Thyroid gland (tissue), 4 donors: ENCODE measurements at places on chromosomes 3 and 15. TPM values are rescaled to one million over a fixed set of nuclear protein-coding genes. Genes with fewer than 3 reads are reported as not detected.

MTMR10 gene
- 46.0 TPM for total RNA-seq

SAMMSON gene
- total RNA-seq, result 0.27 TPM

RCN2 gene
- total RNA-seq, result 64.8 TPM

- H3K36me3 ChIP-seq, result no peaks in the 10 kb centered on the region
- H3K27me3 ChIP-seq, result no peaks in the 10 kb centered on the region
- H3K4me3 ChIP-seq, result no peak overlapping the region
- no peak overlapping the region for H3K27ac ChIP-seq
- DNase-seq, result no peak
- peaks cover 46% of the 10 kb centered on the region for H3K4me1 ChIP-seq
Observed at GRCh38 chr3:55858727-55859126, 371.6 kb upstream of the WNT5A start.

ARGFX gene
- not detected for total RNA-seq

COLQ gene
- 0.81 TPM for total RNA-seq

KLHL6 gene
- total RNA-seq, result 0.67 TPM

DNA sequence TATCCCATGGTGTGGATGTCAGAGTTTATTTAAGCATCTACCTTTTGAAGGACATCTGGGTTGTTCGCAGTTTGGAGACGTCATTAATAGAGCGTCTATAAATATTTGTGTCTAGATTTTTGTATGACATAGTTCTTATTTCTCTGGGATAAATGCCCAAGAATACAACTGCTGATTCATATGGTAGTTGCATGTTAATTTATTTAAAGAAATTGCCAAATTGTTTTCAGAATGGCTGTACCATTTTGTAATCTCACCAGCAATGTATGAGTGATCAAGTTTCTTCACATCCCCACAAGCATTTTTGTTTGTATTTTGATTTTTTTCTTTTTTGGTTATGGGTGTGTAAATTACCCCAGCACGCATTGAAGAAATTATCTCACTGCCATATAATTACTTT, 656.9 kb downstream of the NTRK3 start:
- no peak overlapping the region for H3K27ac ChIP-seq
- H3K4me1 ChIP-seq, result no peaks in the 10 kb centered on the region
- no peak overlapping the region for H3K4me3 ChIP-seq
- DNase-seq, result no peak
- H3K27me3 ChIP-seq, result no peaks in the 10 kb centered on the region

DNA sequence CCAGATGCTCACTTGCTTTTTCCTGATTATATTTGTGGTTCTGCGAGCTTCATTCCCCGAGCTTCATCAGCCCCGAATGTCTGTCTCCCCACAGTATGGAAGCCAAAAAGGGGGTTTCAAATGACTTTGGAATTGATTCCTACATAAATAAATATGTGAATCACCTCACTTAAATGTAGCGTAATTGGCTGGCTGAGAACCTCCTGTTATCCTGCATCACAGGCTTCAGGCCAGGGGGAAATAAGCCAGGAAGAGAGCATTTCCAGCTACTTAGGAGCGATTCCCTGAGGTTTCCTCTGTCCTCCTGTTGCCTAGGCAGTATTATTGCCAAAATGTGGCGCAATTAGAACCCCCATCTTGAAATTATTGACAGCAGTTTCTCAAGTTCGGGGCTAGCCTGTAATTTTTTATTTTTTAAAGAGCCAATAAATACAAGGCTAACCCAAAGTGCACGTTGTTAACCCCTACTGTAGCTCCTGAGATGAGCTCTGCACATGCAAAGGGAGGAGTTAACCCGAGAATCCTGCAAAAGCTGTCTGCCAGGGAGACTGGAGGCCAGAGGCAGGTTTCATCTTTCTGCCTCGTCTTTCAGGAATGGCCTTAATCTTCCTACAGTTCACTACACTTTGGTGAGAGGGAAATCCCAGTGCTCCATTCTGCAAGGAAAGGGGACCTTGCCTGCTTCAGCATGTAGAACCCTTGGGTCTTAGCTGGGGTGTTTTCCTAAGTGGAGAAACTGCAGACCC, 148.2 kb downstream of the ADAMTS9 start:
- H3K36me3 ChIP-seq, result peaks cover 3% of the 10 kb centered on the region
- DNase-seq, result no peak
- no peaks in the 10 kb centered on the region for H3K27me3 ChIP-seq
- H3K4me1 ChIP-seq, result no peaks in the 10 kb centered on the region
- no peak overlapping the region for H3K27ac ChIP-seq

GRCh38 chr3:64411101-64411500, 185.8 kb upstream of the PRICKLE2 start:
- H3K36me3 ChIP-seq, result no peaks in the 10 kb centered on the region
- no peak for DNase-seq
- H3K4me3 ChIP-seq, result no peak overlapping the region
- H3K4me1 ChIP-seq, result no peaks in the 10 kb centered on the region
- no peak overlapping the region for H3K27ac ChIP-seq

DNA sequence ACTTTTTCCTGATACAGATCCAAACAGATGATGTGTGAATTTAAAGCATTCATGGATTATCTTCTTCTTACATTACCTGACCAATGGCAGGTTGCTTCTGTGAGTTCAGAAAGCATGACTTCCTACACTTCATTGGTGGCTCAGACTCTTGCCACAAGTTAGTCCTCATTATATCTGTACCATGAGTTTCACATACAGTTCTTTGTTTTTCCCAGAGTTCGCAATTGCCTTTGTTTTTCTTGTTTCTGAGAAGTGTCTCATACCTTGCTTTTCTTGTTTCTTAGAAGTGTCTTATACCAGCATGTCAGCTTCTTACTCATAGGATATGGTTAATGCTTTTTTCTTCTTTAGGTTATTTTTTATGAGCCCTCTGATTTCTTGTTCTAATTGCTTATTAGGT, 133.8 kb upstream of the TLE3 start:
- no peak overlapping the region for H3K4me3 ChIP-seq
- no peaks in the 10 kb centered on the region for H3K4me1 ChIP-seq

DNA sequence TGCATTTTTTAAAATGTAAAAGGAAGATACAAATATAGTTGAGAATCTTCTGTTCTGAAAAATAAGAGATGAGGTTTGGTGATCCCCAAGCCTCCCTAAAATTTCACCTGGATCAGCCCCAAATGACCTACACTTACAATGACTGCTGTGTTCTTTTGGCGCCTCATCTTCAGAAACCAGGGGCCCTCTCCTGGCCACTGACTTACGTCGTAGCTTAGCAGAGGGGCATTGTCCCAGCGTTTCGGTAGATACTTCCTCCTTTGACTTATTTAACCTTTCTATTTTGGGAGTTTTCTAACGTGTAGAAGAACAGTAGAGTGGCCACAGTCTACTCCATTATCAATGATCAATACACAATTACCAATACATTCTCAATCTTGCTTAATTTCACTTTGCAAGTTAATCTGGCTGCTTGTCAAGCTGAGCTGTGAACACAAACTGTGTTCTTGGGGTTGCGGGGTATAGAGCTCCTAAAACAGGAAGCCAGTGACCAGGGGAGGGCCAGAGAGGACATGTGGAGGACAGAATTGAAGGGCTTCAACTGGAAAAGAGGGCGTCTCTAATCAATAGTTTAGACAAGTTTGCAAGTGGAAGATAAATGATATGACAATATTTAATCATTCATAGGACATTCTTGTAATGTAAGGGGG, 419.5 kb downstream of the LPP start:
- no peaks in the 10 kb centered on the region for H3K4me1 ChIP-seq
- no peaks in the 10 kb centered on the region for H3K36me3 ChIP-seq
- no peaks in the 10 kb centered on the region for H3K27me3 ChIP-seq
- H3K27ac ChIP-seq, result no peak overlapping the region

DNA sequence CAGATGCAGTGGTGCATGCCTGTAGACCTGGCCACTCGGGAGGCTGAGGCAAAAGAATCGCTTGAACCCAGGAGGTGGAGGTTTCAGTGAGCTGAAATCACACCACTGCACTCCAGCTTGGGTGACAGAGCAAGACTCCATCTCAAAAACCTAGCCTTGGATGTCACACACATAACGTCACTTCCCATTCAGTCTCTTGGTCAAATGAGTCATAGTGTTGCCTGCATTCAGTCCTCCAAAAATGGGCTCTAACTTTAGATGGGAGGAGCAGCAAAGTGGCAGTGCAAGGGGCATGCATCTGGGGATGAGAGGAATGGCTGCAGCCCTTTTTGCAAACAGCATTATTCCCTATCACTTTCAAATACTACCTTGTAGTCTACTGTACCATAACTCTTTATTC, 62.9 kb upstream of the AGBL1 start:
- H3K27me3 ChIP-seq, result no peaks in the 10 kb centered on the region
- no peaks in the 10 kb centered on the region for H3K4me1 ChIP-seq
- H3K27ac ChIP-seq, result no peak overlapping the region
- H3K4me3 ChIP-seq, result no peak overlapping the region

- H3K27me3 ChIP-seq, result no peaks in the 10 kb centered on the region
- no peak overlapping the region for H3K4me3 ChIP-seq
- H3K4me1 ChIP-seq, result peaks cover 27% of the 10 kb centered on the region
- H3K36me3 ChIP-seq, result no peaks in the 10 kb centered on the region
Observed at GRCh38 chr3:195540027-195540426, 3.1 kb downstream of the PPP1R2 start.

- H3K27me3 ChIP-seq, result no peaks in the 10 kb centered on the region
- peaks cover 8% of the 10 kb centered on the region for H3K4me1 ChIP-seq
- no peak overlapping the region for H3K4me3 ChIP-seq
Observed at GRCh38 chr15:56973463-56973862, 55.0 kb downstream of the TCF12 start.

GOLGA8N gene
- total RNA-seq, result 28.9 TPM

GRCh38 chr3:159502986-159503385, 485.6 kb upstream of the IL12A start:
- DNase-seq, result no peak
- no peak overlapping the region for H3K4me3 ChIP-seq
- H3K4me1 ChIP-seq, result no peaks in the 10 kb centered on the region
- H3K27me3 ChIP-seq, result no peaks in the 10 kb centered on the region

GRCh38 chr3:16322189-16322588, 57.2 kb downstream of the OXNAD1 start:
- no peaks in the 10 kb centered on the region for H3K27me3 ChIP-seq
- no peaks in the 10 kb centered on the region for H3K36me3 ChIP-seq
- peak overlapping the region; percentile 82 for H3K27ac ChIP-seq
- no peak overlapping the region for H3K4me3 ChIP-seq

PDZRN3 gene
- 8.3 TPM for total RNA-seq

C3orf49 gene
- not detected for total RNA-seq

CD96 gene
- total RNA-seq, result 3.5 TPM

CCRL2 gene
- 1.5 TPM for total RNA-seq

DNA sequence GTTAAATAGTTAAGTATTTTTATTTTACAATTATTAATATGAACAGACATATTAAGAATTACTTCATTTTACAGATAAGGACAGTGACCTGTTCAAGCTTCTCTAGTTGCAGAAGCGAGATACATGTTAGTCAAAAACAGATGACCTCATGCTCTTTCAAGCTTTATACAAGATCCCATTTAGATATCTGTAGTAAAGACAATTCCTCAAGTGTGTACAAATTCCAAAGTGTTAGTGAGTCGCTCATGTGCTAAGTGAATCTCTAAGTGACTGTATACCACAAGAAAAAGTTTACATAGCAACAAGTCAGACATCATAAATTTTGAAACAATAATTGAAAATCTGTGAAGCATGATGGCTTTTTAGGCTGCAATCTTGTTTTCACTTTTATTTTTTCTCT, 293.8 kb downstream of the ROBO1 start:
- H3K4me1 ChIP-seq, result no peaks in the 10 kb centered on the region
- no peaks in the 10 kb centered on the region for H3K36me3 ChIP-seq
- no peak overlapping the region for H3K27ac ChIP-seq
- H3K4me3 ChIP-seq, result no peak overlapping the region
- no peak for DNase-seq

PLCL2 gene
- total RNA-seq, result 8.1 TPM

DNA sequence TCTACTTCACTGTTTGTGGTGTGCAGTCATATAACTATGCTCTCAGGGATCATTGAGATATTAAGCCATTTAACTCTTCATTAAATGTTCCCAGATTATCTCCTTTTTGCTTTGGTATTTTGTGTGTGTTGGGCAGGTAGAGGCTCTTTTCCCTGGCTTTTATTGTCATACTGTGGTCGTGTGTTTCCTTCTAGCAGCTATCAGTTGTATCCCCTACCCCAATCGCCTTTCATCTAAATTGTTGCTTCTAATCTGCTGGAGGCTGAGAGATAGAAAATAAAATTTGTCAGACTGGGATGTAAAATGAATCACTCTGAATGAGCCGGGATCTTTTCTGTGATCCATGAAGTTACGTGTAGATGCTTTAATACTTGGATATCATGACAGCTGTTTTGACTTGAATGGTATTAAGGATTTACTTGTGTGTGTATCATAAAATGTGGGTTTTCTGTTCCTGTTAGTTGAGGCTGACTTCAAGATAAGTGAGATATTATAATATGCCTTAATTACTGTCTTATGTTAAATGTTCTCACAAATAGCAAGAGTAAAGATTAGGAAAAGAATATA, 9.2 kb downstream of the NFKBIZ start:
- H3K4me3 ChIP-seq, result no peak overlapping the region
- no peaks in the 10 kb centered on the region for H3K27me3 ChIP-seq
- DNase-seq, result no peak
- H3K36me3 ChIP-seq, result peaks cover 75% of the 10 kb centered on the region

GRCh38 chr3:126472277-126473006, 3.2 kb downstream of the ZXDC start:
- H3K4me1 ChIP-seq, result peaks cover 35% of the 10 kb centered on the region
- peak; percentile 51 for DNase-seq
- H3K27me3 ChIP-seq, result no peaks in the 10 kb centered on the region
- H3K36me3 ChIP-seq, result peaks cover 40% of the 10 kb centered on the region

GRCh38 chr3:98026425-98027084, 8.6 kb downstream of the GABRR3 start:
- H3K27ac ChIP-seq, result no peak overlapping the region
- no peaks in the 10 kb centered on the region for H3K36me3 ChIP-seq
- DNase-seq, result no peak
- no peak overlapping the region for H3K4me3 ChIP-seq

ANKDD1A gene
- 5.8 TPM for total RNA-seq

SH2D7 gene
- not detected for total RNA-seq

DOCK3 gene
- 18.5 TPM for total RNA-seq

DNA sequence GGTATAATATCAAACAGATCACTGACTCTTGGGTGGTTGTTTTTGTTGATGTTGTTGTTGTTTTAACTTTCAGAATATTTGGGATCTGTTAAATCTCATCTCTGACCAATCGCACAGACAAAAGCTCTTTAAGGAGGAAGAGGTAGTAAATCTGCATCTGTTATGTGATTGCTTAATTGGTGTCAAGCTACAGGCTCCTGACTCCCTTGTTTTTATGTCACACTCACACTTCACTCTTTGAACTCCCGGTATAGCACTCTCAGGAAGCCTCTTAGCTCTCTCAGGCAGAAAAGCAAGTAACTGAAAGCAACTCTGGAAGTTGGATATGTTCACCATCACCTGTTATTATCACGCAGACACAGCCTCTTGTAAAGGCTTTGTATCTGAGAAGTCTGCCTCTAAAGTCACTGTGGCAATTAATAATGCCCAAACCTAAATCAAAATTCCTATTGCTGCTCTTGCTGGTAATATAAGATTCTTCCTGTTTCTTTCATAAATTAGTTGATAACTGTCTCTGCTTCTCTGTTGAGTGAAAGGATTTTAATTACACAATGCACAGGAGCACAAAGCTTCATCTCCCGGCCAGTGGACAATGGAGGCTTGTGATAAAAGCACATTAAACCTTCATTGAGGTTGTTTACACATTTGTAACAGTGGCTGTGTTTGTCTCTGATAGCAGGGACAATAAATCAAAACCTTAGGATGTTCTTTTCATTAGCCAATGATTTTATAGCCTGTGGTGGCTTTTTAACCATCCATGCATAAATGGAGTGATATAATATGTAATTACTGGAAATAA, 576.7 kb downstream of the MFSD1 start:
- no peak overlapping the region for H3K4me3 ChIP-seq
- DNase-seq, result no peak
- H3K27me3 ChIP-seq, result no peaks in the 10 kb centered on the region
- H3K4me1 ChIP-seq, result no peaks in the 10 kb centered on the region
